ENCODE measurements at places on chromosomes 2 and 18. TPM values are rescaled to one million over a fixed set of nuclear protein-coding genes. Genes with fewer than 3 reads are reported as not detected.
A peak's percentile ranks its signal among the peaks of the same experiment; 100 is the strongest.

DNA sequence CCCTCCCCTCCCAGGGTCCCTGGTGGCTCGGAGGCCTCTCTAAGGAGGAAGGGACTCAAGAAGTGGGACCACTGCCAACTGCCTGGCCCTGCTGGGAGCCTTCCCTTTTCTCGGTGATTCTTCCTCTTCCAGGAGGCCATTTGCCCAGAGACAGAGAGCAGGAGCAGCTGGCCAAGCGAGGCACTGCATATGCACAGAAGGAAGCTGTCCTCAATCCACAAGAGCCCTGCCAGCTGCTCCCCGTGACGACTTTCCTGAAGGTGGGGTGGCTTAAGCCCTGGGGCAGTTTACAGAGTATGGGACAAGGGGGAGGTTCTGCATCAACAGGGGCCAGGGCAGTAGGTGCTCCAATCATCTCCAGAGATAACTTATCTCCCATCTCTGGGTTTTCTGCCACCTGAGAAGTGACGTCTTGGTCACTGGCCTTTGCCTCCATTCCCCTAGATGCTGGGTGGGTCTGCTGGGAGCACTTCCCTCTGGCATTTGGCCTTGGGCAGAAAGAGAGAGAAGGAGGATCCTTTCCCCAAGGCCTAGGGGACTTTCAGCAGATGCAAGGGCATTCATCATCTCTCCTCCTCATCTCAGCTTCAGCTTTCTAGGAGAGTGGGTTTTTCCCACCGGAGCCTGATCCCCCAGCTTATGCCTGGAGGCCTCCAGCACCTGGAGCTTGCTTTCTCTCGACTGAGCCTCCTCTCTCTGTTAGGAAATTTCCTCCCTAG lies 28.5 kb downstream of the CIB4 start:
- DNase-seq: peak; percentile 33

Gene NAB1
- polyA plus RNA-seq: 57.9 TPM

- DNase-seq: peak; percentile 21
Measured at GRCh38 chr18:57819671-57820460, 16.8 kb upstream of the ATP8B1 start.

DNA sequence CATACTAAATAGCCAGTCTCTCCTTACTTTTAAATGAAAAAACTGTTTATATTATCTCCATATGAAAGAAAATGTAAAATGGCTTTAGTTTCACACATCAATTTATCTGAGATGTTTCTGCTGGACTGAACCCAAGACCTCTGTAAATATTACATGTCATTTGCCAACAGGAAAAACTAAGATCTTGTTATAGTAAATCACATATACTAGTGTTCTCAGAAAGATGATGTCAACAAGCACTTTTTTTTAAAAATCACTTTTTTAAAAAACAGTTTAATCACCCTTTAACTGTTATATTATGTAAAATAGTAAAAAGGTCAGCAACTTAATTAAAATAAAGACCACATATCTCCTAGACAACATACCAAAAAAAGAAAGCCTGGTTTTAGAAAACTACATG lies 46.3 kb downstream of the PTPN2 start:
- DNase-seq: no peak

DNA sequence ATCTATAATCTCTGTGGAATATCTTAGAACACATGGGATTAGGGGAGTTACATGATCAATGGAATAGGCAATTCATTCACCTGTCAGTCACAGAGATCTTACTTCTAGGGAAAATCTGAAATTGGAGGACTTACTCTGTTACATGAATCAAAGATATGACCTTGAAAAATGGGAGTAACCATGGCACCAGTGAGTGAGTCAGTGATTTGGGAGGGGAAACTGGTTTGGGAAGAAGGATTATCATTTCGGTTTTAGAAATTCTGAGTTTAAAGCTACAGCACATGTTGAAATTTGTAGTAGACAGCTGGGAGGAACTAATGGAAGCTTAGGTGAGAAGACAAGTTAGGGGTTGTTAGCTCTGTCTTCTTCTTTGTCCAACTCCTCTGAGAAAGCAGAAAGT lies 153.7 kb downstream of the CAMKMT start:
- DNase-seq: no peak

- DNase-seq: no peak
Measured at GRCh38 chr18:49019446-49020045, 68.8 kb upstream of the SMAD7 start.

GRCh38 chr18:26556573-26556972 lies 8.2 kb upstream of the KCTD1 start:
- DNase-seq: no peak
